ENCODE measurements at places on chromosomes 6 and 20.

DNA sequence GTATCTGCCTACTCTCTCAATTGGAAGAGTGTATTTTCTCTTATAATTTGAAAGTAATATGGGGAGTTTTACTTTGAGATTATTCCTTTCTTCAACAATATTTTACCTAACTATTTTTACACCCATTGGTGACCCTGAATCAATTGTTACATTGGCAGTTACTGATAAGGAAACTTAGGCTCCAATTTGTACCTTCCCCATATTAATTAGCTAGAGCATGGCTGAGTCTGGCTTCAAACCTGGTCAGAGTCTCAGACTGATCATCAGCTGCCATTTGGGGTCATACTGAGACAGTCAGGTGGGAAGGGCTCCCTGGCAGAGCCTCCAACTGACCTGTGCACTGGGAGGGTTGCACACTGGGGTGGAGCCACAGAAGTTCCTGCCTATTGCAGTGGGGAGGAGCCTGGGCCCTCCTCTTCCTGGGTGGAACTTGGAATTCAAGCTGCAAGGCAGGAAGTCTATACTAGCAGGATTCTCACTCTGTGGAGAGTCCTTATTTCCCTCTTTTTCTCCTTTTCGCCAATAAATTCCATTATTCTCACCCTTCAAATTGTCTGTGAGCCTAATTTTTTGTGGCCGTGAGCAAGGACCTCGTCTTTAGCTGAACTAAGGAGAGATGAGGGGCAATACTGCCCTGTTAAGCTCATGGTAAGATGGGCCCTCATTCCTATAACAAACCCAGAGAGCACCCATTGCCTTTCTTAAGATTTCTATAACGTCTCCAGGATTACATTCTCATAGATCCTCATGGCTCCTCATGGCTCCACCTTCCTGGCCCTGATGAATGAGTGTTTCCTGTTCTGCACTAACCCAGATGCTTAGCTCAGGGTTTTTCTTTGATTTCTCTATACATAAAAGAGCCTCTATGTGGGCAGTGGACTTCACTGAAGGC, 285.1 kb downstream of the ADGB start:
- DNase-seq, result no peak

DNA sequence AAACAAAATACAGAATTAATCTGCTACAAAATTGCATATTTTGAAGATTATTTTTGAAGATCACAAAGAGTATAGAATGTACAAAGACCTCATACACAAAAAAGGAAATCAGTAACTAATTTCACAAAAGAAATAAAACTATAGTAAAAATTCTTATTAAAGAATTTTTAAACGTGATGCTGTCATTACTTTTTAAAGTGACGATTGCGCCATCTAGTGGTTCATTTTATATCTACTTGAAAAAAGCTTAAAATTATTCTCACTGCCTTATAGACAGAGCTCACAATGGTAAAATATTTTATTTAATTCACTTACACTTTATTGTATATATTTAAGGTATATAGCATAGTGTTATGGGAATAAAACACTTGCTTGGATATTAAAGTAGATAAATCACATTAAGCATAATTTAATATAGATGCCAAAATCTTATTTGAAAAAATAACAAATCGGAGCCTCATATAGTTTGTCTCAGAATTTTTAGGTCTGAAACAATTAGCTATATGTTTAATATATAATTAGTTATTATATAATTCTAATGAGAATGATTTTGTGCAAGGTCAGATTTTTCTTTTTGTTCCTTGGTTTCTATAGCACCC, 128.8 kb downstream of the PHF3 start:
- no peak for DNase-seq

- DNase-seq, result no peak
Observed at GRCh38 chr6:144077871-144078270, 17.5 kb downstream of the SF3B5 start.

- DNase-seq, result no peak
Observed at GRCh38 chr20:18611492-18611891, 23.6 kb downstream of the DTD1 start.

- no peak for DNase-seq
Observed at GRCh38 chr6:12537389-12537788, 179.2 kb upstream of the PHACTR1 start.

DNA sequence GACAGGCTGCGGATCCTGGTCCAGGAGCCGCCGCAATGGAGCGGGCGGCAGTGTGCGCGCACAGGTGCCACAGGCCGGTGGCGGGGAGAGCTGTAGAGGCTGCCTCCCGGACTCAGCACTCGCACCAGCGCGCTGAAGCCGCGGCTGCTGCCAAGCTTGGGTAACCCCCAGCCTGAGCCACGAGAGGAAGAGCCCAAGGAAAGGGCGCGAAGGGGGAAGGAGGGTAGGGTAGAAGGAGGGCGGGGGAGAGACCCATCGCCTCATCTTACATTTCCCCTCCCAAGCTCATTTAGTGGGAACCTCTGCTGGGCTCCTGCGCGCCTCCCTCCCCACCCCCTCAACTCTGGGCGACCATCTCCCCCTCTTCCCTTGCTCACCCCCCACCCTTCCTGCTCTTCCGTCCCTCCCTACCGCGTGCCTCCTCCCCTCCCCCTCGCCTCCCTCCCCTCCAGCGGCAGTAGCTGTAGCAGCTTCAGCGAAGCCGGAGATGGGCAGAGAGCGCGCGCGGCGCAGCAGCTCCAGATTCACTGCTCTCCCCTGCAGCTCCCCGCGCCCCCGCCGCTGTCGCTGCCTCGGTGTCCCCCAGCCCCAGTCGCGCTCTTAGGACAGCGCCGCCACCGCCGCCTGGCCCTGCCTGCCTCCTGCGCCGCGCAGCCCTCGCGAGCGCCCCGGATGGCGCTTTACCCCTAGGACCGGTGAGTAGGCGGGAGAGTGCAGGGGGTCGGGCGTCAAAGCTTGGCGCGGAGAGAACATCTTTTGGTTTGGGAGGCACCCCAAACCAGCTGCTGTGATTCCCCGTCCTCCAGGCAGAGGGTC, at the start of gene FUT9:
TSS of gene FUT9 (plus strand) at position 457 of the 816 bp plus-strand sequence. CDS start 187,182 bp downstream, outside the sequence.
- DNase-seq, result no peak

DNA sequence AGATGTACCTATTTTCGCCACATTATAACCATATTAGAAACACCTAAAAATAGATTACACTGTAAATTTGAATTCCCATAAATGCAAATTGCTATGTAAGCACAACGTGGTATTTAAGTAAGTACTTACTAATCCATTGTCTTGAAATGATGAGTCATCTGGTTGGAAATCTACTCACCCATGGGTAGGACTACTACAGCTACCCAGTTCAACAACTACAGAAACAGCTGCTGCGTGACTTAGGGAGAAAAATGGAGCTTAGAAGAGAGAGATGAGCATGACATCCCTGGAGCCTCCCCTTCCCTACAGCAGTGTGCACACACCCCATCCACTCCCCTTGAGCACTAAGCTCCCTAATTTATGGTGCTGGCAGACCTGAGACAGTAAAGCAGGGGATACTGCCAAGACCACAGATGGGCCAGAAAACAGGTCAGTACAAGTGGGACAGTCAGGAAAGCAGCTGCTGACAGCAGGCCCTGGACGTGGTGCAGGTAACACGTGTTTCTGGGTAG, 26.9 kb downstream of the RRAGD start:
- DNase-seq, result no peak

- no peak for DNase-seq
Observed at GRCh38 chr6:134374491-134375219, 56.7 kb upstream of the SGK1 start.

DNA sequence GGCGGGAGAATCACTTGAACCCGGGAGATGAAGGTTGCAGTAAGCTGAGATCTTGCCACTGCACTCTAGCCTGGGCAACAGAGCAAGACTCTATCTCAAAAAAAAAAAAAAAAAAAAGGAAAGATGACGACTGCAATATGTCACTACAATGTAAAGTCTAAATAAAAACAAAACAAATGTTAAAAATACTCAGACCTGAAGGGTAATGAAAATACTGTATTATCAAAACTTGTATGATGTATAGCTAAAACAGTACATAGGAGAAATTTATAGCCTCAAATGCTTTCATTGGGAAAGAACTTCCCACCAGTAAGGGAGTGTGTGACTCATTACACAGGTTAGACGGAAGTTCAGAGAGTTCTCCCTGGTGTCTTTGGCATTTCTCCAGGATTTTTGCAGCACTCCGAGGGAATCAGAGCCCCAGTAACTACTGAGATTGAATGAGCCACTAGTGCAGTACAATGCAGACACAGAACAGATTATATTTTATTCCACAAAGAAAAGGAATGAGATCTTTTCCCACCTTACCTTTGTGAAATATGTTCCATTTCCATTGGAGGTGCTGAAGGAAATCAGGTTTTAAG, 12.5 kb upstream of the RALGAPB start:
- DNase-seq, result no peak

DNA sequence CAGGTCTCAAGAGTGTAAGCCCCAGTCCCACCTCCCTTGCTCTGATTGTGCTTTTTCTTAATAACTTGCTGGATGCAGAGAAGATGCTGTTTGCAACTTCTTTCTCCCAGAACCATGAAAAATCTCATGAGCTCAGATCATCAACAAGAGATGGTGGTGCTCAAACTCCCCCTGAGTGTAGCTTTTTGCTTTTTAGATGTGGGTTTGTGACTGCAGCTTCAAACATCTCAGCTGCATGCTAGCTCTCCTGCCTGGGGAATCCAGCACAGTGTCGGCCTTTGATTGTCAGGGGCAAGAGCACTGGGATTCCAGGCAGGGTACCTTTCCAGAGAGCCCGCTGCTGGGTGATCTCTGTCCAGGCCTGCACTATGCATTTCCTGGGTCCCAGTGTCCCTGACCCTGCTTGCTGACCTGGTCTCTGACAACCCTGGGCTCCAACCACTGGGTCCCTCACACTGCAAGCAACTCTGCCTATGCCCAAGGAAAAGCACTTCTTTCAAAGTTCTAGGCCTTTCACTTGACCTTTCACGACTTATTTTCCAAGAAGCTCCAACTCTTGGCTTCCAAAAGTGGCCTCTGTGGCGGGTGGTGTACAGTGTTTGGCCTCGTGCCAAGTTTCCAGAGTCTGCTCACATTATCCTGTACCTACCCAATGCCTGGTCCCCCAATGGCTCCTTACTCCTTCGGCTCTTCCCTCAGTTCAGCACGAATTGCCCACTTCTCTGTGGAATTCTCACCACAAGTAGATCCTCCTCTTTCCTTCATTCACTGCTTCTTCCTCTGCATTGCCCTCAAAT, 69.7 kb upstream of the LY86 start:
- DNase-seq, result no peak

- no peak for DNase-seq
Observed at GRCh38 chr6:51805517-51805916, 281.9 kb downstream of the PKHD1 start.

DNA sequence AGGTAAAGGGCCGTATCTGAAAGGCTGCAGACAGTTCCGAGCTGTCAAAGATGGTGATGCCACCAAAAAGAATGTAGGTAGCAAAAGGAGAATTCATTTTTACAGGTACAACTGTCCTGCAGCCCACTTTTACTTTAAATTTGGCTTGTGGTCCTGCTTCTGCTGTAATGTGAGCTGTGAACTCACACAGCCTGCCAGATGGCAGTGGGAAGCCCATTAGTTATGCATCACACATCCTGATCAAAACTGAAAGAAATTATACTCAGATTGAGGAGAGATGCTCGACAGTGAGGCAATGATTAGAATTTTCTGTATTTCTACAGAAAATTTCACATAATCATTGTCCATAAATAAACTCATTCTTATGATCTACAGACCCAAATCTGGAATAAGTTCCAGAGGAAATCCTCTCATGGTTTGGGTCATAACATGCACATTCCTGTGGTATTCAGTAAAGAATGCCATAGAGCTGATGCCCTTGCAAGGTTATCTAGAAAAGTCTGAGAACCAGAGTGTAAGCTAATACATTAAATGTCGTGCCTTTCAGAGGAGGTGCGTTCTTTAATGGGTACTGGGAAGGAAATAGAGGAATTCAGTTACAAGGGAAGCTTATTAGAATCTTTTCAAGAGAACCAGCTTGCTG, 23.9 kb upstream of the E2F3 start:
- no peak for DNase-seq

GRCh38 chr6:137271245-137272183, 52.3 kb upstream of the IFNGR1 start:
- DNase-seq, result no peak

GRCh38 chr20:31708736-31709534, 13.7 kb downstream of the BCL2L1 start:
- DNase-seq, result no peak

- no peak for DNase-seq
Observed at GRCh38 chr6:105986998-105987397, 99.1 kb upstream of the PRDM1 start.

- no peak for DNase-seq
Observed at GRCh38 chr20:17810062-17810631, 110.4 kb downstream of the BANF2 start.

DNA sequence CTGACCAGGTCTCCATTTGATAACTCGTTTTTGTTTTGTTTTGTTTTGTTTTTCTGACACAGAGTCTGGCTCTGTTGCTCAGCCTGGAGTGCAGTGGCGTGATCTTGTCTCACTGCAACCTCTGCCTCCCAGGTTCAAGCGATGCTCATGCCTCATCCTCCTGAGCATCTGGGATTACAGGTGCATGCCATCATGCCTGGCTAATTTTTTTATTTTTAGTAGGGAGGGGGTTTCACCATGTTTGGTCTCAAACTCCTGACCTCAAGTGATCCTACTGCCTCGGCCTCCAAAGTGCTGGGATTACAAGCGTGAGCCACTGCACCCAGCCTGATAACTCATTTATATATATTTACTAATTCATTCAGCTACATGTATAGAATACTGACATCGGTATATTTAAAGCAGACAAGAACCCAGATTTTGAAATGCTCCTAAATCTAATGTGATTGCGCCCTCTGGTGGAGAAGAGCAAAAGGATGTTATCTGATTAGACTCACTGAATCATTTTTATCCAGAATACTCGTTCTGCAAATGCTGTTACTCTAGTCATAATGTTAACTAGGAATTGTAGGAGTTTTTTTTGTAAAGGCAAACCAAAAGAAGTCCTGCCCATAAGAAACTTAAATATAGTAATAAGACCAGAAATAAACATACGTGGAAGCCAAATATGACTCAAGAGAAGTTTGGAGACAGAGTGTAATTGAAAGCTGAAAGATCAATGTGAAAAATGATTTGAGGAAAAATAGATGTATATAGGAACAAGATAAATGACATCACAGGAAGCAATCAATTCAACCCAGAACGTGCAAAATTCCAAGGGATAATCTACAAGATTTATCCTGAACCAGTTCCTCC, 5.3 kb upstream of the COL12A1 start:
- DNase-seq, result no peak

DNA sequence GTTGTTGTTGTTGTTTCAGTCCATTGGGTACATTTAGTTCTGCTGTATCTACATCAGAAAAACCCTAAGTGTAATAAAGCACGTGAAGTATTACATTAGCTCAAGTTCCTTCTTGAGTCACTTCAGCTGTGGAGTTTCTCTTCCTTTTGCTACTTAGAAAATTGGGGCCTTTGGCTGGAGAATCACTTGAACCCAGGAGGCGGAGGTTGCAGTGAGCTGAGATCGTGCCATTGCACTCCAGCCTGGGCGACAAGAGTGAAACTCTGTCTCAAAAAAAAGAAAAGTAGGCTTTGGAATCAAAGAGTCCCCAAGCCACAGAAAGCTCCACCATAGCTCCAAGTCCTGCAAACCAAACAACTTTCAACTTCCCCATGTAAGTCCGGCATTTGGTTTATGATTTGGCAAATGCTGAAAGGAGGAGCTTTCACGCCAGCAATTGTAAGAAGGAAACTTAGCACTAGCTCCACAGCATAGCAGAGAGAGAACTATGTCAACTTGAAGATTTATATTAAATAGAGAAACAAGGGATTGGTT, 56.5 kb upstream of the RNF144B start:
- DNase-seq, result no peak

Data from activated gamma-delta T cell (primary cell).